ENCODE measurements at places on chromosomes 1 and 21. TPM values are rescaled to one million over a fixed set of nuclear protein-coding genes. Genes with fewer than 3 reads are reported as not detected.
A peak's percentile ranks its signal among the peaks of the same experiment; 100 is the strongest.

GRCh38 chr1:59367301-59368007 lies 70.6 kb downstream of the FGGY start:
- peak; percentile 65 for DNase-seq

DNA sequence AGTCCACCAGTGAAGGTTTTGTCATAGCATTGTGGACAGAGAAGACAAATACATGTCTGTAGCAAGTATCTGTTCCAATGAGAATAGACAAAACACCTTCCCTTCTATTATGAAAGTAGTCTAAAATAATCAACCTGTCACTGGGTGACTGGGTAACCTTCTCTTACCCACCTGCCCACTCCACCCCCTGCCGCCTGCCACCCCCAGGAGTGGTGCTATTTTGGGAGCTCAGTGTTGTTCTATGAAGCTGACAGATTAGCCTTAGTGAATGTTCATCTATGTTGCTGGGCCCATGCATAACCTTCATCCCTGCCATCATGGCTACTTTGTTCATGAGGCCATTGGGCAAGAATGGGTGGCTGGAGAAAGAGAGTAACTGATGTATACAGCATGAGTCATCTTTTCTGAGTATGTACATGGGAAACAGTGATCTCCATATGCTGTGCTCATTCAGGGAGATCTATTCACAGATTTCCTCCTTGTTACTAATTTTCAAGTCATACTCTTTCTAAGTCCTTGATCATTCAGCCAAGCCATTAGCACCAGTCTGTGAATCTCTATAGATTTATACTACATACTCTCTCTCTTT lies 24.8 kb downstream of the MARK1 start:
- no peak for DNase-seq

- DNase-seq, result no peak
These were observed 57.1 kb downstream of the WNT9A start for GRCh38 chr1:227890451-227891222.

GRCh38 chr1:200654660-200655059 lies 15.0 kb downstream of the DDX59 start:
- no peak for DNase-seq

The GBP2 gene
- total RNA-seq, result 16.1 TPM

GRCh38 chr1:8711873-8712412 lies 105.5 kb downstream of the RERE start:
- DNase-seq, result no peak

The KCNA3 gene
- 2.7 TPM for total RNA-seq

DNA sequence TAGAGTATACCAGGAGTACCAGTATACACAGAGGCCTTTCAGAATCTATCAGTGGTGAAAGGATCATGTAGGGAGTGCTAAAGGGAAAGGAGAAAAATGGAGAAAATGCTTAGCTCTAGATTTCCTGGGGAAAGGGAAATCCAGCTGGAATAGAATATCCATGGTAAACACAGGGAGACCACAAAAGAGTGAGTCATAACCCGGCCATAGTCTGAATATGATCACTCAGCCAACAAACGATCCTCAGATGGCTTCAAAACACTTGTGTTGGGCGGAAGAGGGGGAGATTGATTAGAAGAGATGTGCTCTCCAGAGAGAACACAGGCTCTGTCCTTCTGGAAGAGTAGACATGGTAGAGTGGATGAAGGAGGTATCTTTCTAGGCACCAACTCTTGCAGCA lies 180.6 kb downstream of the PAPPA2 start:
- DNase-seq, result no peak

The GJA9 gene
- total RNA-seq, result not detected

The COL24A1 gene
- 1.5 TPM for total RNA-seq

The FAM43B gene
- 3.3 TPM for total RNA-seq

DNA sequence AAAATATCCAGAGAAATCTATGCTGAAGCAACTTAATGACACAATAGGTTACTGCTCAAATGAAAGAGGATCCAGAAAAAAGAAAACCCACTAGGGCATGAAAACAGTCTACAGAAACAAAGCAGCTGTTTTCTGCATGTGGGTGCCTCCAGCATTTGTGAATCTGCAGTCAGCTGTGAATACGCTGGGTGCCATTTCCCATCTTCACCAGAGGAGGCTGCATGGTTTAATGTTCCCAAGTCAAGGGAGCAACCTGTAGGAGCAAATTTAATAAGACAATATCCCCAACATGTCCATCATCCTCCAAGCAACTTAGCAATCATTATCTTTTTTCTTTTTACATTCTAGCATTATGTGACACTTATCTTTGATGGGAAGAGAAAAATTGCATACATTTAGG lies 396.6 kb downstream of the BRINP2 start:
- no peak for DNase-seq

The NES gene
- total RNA-seq, result 224 TPM

DNA sequence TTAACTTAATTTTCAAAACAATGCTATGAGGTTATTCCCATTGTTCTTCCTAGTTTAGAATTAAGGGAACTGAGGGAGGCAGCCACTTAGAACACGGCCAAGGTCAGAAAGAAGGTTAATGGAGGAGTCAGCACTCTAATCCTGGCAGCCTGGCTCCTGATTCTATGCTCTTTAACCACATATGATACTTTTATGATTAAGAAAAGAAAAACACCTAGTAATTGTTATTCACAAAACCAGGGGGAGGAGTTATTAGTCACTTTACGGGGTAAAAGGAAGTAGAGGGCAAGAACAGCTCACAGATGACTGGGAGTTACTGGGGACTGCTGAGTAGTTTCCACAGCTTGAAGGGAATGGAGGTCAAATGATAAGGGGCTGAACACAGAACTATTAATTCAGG lies 38.6 kb downstream of the GADD45A start:
- DNase-seq, result no peak

The GSTM5 gene
- total RNA-seq, result 6.9 TPM

The GJB3 gene
- total RNA-seq, result not detected

The CELA2A gene
- not detected for total RNA-seq

GRCh38 chr1:154398141-154398540 lies 7.0 kb upstream of the IL6R start:
- DNase-seq, result no peak

DNA sequence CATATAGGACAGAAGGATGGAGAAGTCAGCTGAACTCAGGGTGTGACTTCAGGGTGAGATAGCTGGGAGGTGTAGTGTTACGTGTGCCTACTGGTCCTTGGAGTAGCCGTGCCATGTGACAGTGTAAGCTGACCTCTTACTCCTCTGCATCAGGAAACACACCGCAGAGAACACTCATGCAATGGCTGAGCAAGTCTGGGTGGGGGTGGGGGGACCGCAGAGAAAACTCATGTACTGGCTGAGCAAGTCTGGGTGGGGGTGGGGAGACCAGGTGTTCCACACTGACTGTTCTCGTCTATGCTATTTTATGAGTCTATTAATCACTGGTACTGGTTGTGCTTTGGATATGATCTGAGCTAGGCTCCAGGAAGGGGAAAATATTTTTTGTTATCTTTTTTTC lies 233.1 kb downstream of the PAPPA2 start:
- no peak for DNase-seq

The DIO1 gene
- total RNA-seq, result not detected

GRCh38 chr1:89172468-89173143 lies 3.2 kb downstream of the GBP7 start:
- no peak for DNase-seq

DNA sequence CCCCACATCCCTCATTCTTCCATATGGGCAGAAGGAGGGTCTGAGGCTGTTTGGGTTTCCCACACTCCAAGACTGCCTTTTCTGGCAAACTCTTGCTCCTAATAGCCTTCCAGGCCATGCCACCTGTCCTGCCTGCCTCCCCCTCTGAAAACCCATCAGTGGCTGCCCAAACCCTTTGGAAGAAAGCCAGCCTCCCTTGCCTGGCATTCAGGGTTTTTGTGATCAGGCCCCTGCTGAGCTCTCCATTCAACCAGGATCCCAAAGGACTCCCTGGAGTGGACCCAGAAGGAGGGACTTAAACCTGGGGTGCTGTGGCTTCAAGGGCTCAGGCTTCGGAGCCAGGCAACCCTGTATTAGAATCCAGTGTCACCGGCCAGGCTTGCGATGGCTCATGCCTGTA lies 4.2 kb upstream of the GUCA2A start:
- DNase-seq, result no peak

The CAPN8 gene
- total RNA-seq, result 0.21 TPM

- no peak for DNase-seq
These were observed 8.7 kb downstream of the UBIAD1 start for GRCh38 chr1:11281518-11282331.

- peak; percentile 23 for DNase-seq
These were observed 808 bp downstream of the MAP3K21 start for GRCh38 chr1:233328142-233328921.

DNA sequence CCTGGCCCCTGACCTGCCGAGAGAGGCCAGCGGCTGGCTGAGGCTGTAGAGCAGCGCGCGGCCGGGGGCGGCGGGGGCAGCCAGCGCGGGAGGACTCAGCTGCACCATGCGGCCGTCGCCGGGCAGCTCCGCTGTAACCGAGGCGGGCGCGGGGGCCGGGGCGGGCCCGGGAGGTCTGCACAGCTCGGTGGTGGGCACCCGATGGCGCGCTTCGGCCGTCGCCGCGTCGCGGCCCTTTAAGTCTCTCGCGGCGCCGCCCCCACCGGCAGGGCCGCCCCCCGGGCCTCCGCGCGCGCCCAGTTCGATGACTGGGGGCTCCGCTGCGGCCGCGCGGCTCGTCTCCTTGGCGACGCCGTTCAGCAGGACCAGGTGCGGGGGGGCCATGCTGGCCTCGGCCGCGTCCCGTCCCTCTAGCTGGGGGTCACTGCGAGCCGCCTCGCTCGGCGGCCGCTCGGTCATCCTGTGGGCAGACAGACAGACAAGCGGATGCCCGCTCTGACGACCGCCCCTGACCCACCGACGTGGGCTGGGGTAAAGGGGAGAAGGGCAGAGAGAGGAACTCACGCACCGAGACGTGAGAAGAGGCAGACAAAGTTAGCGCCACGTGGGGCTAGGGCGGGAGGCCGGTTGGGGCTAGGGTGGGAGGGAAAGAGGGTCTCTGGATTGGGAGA lies 6.5 kb downstream of the TAL1 start:
- DNase-seq, result no peak

DNA sequence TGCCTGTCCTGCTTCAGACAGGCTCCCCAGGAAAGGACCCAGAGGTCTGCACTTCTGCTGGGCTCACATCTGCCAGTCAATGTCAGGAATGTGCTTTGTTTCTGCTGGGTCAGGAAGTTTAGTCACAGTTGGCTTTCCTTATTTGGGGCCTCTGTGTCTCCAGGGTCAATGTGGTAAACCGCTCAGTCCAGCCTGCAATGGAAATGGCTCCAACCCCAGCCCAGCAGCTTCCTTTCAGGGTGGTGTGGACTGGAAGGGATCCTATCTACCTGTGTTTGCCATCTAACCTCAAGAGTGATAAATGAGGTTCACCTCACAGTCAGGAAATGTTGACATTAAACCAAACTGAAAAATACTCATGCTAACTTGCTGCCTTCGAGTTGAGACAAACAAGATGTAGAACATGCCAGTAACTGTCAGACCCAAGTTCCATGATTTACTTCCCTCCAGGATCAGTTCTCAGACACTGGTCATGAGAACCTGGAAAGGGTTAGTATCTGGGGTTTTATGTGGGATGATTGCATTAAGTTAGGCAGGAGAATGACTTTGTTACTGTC lies 20.3 kb downstream of the ENO1 start:
- DNase-seq, result no peak

GRCh38 chr1:153663211-153663610 lies 4.7 kb downstream of the SNAPIN start:
- no peak for DNase-seq

GRCh38 chr21:45423968-45424853 lies 19.2 kb downstream of the COL18A1 start:
- DNase-seq, result peak; percentile 22

Measured in left cardiac atrium (tissue), 4 donors.